SK-MEL-5 (cell line): ENCODE measurements at places on chromosomes 16 and 17. TPM values are rescaled to one million over a fixed set of nuclear protein-coding genes. Genes with fewer than 3 reads are reported as not detected.

C17orf78 gene
- total RNA-seq = not detected in 2 replicates

TP53TG3B gene
- total RNA-seq = not detected in 2 replicates

AANAT gene
- total RNA-seq = not detected in 2 replicates

- DNase-seq = no peak
Observed at GRCh38 chr16:6880263-6880662, 452.4 kb upstream of the RBFOX1 start.

- DNase-seq = peak; percentile 29
Observed at GRCh38 chr17:34542700-34543336, 36.6 kb upstream of the TMEM132E start.

GRCh38 chr16:4376126-4376892 lies 4.7 kb downstream of the VASN start:
- DNase-seq = no peak

DNA sequence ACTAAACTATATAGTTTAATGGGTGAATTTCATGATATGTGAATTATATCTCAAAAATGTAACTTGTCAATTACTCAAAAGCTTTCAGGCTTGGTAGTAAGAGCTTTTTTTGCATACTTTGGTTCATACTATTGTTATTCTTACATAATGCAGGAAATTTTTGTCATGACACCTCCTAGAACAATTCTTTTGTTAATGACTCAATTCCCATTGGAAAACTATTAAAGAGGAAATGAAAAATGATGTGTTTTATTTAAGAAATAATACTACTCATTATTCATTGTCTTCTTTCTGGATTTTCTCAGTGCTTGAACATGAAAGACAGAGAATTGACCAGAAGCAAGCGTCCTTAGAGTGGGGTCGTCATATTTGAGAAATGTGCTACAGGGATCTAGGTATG lies 196.4 kb upstream of the KCNJ16 start:
- no peak for DNase-seq

DNA sequence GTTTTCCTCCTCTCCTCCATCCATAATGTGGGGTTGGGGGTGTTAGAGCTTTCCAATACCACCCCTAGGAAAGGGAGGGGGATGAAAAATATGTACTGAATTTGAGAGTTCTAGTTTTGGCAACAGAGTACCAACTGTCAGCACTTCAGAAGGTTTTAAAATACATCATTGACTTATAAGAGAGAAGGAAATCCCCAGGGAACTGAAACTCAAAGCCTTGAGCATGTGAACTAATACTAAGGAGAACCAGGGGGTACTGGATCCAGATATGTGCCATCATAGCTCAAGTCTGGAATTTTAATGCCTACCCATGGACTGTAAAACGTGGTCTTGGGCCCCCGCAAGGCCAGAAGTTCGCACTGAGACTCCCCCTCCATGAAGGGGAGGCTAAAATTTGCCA lies 15.8 kb downstream of the CACNG5 start:
- no peak for DNase-seq

GRCh38 chr17:7982666-7983065 lies 19.7 kb upstream of the GUCY2D start:
- peak; percentile 53 for DNase-seq

DNA sequence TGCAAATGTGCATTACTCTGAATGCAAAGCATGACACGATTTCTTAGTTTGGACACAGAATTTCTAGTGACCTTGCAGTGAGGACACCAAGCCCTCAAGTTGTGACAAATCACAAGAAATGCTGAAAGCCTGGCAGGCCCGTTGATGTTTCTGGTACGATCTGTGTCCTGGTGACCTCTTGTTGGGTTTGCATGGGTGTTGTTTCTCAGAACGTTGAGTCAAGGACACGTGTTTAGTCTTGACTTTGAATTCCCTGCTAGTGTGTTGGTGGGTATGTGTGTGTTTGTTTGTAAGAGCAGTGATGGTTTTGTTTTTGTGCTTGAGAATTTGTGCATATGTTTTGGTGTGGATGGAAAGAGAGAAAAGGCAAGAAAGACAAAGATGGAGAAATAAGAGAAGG lies 37.8 kb upstream of the MAF start:
- no peak for DNase-seq

DNA sequence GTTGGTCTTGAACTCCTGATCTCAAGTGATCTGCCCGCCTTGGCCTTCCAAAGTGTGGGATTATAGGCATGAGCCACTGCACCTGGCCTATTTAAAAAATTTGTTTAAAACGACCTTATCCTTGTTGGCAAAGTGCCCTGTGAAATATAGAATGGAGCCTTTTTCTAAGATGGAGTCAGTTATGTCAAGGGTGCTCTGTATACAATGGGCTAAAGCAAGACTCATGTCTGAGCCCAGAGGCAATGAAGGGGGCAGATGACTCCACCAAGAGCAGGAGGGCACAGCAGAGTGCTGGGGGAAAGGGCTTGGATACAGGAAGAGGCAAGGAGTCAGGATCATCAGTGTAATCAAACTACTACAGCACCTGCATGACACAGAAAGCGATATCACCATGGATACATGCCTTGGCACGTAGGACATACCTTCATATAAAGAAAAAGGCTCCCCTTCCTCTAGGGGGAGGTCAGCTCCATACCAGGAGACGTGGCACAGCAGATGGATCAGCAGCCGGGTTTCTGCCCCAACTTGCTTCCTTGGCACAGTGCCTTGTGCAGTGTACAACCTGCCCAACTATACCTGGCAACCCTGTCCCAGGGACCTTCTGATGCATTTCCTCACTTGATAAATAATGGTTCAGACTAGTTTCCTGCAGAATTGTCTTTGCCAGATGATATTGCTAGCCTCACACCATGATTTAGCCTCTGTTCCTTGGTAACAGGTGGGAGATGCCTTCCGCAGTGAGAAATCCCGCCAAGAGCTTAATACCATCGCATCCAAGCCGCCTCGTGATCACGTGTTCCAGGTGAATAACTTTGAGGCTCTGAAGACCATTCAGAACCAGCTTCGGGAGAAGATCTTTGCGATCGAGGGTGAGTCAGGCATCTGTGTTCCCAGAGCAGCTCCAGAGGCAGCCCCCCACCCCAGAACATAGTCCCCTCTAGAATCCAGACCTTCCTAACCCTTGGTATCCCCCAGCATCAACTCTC lies 15.3 kb downstream of the ITGAM start:
- DNase-seq = no peak

DNA sequence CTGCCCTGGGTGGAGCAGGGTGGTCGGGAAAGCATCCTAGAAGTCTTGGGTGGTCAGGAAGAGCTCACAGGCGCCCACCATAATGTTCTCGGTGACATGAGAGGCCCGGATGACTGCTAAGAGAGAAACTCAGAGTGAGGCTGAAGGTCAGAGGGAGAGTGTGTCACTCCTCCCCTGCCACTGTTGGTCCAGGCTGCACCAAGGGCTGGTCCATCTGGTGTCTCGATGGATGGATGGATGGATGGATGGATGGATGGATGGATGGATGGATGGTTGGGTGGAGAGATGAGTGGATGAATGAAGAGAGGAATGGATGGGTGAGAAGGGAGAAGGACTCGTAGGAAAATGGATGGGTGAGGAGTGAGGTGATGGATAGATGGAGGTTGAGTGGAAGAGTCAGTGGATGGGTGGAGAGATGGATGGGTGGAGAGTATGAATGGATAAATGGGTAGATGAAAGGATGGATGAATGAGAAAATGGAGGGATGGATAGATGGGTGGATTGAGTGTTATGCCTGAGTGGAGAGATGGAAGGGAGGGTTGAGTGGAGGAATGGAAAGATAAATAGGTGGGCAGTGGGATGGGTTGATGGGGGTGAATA lies 43.0 kb downstream of the BEAN1 start:
- no peak for DNase-seq

GRCh38 chr17:44268709-44269534 lies 987 bp upstream of the SLC4A1 start:
- no peak for DNase-seq

DNA sequence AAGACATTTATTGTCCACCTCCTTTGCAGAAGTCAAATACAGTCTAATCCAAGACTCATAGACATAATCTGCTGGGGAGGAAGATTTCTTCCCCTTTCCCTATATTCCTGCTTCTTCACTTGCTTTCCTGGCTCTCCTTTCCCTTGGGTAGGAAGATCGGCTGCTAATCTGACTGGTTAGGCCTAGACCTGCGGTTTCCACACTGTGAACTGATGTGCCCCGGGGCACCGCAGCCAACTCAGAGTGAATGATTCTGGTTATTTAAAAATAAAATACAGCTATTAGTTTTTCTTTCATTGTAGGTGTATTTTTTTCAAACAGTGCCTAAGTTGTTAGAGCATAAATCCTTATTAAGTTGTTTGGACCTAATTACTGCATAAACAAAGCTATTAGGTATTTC lies 78.9 kb downstream of the DNAH3 start:
- no peak for DNase-seq
